Suprapubic skin (tissue), 4 donors: ENCODE measurements at places on chromosomes 11 and 22. TPM values are rescaled to one million over a fixed set of nuclear protein-coding genes. Genes with fewer than 3 reads are reported as not detected.
A peak's percentile ranks its signal among the peaks of the same experiment; 100 is the strongest.

Gene KCNJ5
- 0.26 TPM for total RNA-seq

Gene APOBEC3B
- total RNA-seq = not detected

Gene UBQLNL
- total RNA-seq = not detected

Gene PDE2A
- total RNA-seq = 5.4 TPM

Gene IL18
- total RNA-seq = 329 TPM

- peaks cover 34% of the 10 kb centered on the region for H3K4me1 ChIP-seq
- no peak overlapping the region for H3K27ac ChIP-seq
- no peak overlapping the region for H3K4me3 ChIP-seq
- no peaks in the 10 kb centered on the region for H3K36me3 ChIP-seq
- no peaks in the 10 kb centered on the region for H3K27me3 ChIP-seq
Measured at GRCh38 chr11:27084518-27084917, 43.9 kb downstream of the BBOX1 start.

DNA sequence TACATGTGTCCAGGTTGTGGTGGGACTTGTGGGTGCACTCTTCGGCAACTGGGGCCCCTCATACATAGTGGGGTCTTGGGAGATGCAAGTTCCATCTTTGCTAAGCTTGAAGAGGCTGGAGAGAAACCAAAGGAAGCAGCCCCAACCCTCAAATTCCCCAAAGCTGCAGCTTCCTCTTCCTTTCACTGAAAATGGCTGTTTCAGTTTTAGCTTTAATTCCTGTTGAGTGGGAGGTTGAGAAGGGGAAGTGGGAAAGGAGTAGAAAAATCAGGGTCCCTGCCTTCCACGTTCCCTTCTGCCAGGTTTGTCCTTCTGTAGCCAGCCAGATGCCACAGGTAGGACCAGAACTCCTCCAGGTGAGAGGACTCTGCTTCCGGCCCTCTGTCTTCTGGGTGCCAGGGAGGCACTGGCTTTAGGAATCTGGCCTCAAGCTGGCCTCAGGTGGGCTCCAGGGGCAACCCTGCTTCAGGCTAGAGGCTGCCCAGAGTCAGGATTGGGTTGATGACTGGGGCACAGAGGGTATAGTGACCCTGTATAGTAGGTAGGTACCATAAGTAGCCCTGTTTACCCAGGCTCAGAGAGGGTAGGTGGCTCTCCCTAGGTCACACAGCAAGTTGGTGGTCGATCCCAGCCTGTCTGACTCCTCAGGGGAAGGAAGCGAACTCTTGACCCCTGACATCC is 16.2 kb downstream of the P2RY6 start:
- no peak overlapping the region for H3K4me3 ChIP-seq
- H3K27ac ChIP-seq = peak overlapping the region; percentile 17
- no peaks in the 10 kb centered on the region for H3K36me3 ChIP-seq
- no peaks in the 10 kb centered on the region for H3K27me3 ChIP-seq
- no peak for DNase-seq

DNA sequence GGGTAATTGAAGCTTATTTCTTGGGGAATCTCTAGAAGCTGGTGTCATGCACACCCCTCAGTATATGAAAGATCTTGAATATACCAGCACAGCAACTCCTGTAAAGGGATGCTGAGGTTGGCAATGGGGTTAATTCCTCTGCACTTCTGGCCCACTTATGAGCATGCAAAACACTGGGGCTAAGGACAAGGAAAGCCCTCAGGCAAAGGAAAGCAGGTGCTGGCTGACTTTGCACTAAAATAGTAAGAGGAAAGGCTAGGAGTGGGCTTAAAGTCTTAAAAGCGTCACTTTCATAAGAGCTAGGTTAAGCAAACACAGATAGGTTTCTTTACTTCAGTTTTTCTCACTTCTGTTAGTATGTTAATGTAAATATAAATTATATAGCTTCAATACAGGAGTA is 572.6 kb upstream of the LUZP2 start:
- no peak for DNase-seq
- no peaks in the 10 kb centered on the region for H3K36me3 ChIP-seq
- H3K27me3 ChIP-seq = no peaks in the 10 kb centered on the region
- H3K4me3 ChIP-seq = no peak overlapping the region
- H3K27ac ChIP-seq = no peak overlapping the region
- no peaks in the 10 kb centered on the region for H3K4me1 ChIP-seq

DNA sequence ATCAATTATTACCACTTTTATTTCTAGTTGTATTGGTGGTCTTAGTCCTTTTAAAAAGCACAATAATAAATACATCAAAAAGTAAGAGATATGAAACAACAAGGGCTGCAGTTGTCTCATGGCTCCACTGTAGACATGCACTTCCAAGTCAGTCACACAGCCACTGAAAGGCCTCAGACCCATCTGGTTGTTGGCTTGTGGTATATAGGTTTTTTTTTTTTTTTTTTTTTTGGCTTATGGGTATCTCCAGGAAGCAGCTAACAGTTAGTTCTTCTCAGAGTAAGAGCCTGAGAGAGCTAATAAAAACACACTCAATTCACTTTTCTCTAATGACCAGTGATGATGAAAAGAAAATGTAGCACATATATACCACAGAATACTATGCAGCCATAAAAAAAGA is 6.0 kb upstream of the OR52E6 start:
- no peak overlapping the region for H3K27ac ChIP-seq
- no peaks in the 10 kb centered on the region for H3K27me3 ChIP-seq
- H3K36me3 ChIP-seq = no peaks in the 10 kb centered on the region
- H3K4me1 ChIP-seq = no peaks in the 10 kb centered on the region
- H3K4me3 ChIP-seq = no peak overlapping the region

- H3K36me3 ChIP-seq = peaks cover 16% of the 10 kb centered on the region
- DNase-seq = no peak
- no peak overlapping the region for H3K27ac ChIP-seq
- no peak overlapping the region for H3K4me3 ChIP-seq
Measured at GRCh38 chr22:49926916-49927315, 8.5 kb downstream of the CRELD2 start.

GRCh38 chr22:23772315-23772648 is 367 bp upstream of the MMP11 start:
- H3K4me3 ChIP-seq = peak overlapping the region; percentile 56
- H3K27ac ChIP-seq = no peak overlapping the region
- DNase-seq = no peak
- H3K36me3 ChIP-seq = no peaks in the 10 kb centered on the region
- H3K4me1 ChIP-seq = peaks cover 54% of the 10 kb centered on the region

- no peaks in the 10 kb centered on the region for H3K36me3 ChIP-seq
- no peak for DNase-seq
- no peaks in the 10 kb centered on the region for H3K27me3 ChIP-seq
- no peaks in the 10 kb centered on the region for H3K4me1 ChIP-seq
- H3K4me3 ChIP-seq = no peak overlapping the region
Measured at GRCh38 chr11:93444617-93445073, 98.5 kb downstream of the SMCO4 start.

DNA sequence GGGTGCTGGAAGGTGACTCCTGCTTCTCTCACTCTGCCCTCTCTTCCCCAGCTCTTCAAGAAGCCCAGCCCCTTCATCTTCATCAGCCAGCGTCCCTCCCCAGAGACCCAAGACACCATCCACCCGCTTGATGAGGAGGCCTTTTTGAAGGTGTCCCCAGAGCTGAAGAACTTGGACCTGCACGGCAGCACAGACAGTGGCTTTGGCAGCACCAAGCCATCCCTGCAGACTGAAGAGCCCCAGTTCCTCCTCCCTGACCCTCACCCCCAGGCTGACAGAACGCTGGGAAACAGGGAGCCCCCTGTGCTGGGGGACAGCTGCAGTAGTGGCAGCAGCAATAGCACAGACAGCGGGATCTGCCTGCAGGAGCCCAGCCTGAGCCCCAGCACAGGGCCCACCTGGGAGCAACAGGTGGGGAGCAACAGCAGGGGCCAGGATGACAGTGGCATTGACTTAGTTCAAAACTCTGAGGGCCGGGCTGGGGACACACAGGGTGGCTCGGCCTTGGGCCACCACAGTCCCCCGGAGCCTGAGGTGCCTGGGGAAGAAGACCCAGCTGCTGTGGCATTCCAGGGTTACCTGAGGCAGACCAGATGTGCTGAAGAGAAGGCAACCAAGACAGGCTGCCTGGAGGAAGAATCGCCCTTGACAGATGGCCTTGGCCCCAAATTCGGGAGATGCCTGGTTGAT is 12.6 kb downstream of the IL10RA start:
- DNase-seq = peak; percentile 58
- no peak overlapping the region for H3K4me3 ChIP-seq
- no peaks in the 10 kb centered on the region for H3K4me1 ChIP-seq

DNA sequence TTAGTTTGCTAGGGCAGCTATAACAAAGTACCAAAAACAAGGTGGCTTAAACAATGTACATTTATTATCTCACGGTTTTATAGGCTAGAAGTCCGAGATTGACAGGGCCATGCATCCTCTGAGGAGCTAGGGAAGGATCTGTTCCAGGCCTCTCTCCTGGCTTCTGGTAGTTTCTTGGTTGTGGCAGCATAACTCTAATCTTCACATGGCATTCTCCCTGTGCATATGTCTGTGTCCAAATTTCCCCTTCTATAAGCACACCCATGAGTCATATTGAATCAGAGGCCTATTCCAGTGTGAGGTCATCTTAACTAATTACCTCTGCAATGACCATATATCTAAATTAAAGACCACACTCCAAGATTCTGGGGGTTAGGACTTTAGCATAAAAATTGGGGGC is 31.3 kb upstream of the MMP13 start:
- H3K4me1 ChIP-seq = no peaks in the 10 kb centered on the region
- no peak overlapping the region for H3K27ac ChIP-seq
- no peak for DNase-seq
- no peak overlapping the region for H3K4me3 ChIP-seq

GRCh38 chr11:41789376-41789775 is 329.9 kb upstream of the LRRC4C start:
- no peak for DNase-seq
- H3K27ac ChIP-seq = no peak overlapping the region
- no peaks in the 10 kb centered on the region for H3K4me1 ChIP-seq

DNA sequence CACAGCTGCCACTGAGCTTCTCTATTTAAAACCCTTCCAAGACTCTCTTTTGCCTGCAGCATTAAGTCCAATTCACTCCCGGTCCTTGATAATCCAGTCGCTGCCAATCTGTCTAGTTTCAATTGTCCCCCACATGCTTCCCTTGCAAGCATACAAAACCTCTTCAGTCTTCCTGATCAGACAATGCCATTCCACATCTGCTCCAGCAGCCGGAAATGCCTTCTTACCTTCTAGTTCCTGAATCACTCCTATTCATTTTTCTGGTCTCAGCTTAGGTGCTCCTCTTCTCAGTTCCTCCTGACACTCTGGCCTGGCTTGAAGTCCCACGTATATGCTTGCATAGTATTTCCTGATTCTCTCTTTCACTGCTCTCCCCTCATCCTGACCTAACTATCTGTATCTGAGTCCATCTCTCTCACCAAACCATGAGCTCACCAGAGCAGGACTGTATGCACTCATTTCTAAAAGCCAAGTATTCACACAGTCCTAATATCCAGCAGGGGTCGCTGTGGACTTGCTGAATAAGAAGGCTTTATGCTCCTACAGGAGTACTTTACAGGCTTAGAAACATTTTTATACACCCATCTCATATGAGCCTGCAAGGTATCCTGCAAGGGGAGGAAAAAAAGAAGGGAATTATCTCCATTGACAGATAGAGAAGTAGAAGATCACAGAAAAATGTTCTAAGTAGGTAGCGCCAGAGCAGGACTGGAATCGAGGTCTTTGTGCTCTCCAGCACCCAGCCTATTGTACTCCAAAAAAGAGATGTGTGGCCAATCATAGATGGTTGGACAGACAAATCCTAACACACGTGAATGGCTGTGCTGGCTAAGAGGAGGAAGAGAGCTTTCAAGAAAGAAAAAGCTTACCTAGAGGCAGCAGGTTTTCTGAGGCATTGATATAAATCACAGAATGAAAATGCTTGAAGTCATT is 19.2 kb downstream of the XRRA1 start:
- peaks cover 31% of the 10 kb centered on the region for H3K36me3 ChIP-seq
- no peak overlapping the region for H3K27ac ChIP-seq
- no peaks in the 10 kb centered on the region for H3K27me3 ChIP-seq
- H3K4me1 ChIP-seq = no peaks in the 10 kb centered on the region
- no peak overlapping the region for H3K4me3 ChIP-seq

DNA sequence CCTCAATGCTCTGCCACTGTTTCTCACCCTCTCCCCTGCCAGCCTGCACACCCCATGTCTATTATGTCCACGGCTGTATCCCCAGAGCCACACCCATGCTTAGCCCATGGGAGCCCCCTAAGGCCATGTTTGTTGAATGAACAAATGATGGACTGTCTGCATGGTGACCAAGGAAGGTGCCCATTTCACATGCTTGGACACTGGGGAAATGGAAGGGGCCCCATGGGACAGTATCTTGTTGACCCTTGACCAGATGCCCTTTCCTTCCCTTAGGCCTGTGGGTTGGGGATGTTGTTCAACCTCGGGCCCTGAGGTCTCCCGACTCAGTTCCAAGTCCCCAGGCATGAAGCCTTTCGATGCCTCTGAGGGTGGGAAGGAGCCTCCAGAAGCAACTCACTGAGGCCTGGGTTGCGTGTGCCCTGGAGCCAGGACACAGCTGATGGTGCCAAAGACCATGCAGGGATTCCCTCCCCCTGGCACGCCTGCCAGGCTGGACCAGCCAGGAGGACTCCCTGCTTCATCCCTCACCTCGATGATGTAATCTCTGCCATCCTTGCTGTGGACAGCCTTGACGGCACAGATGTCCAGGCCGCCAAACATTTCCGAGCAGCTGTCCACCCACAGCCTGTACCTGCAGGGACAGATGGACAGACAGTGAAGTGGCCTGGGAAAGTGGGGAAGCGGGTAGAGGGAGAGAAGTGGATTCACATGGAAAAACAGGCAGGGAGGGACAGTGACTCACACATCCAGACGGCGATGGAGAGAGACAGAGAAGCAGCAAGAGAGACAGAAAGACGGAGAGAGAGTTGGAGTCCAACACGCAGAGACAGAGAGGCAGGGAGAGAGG is 58.9 kb downstream of the FBXO7 start:
- no peak overlapping the region for H3K4me3 ChIP-seq
- DNase-seq = no peak
- H3K27ac ChIP-seq = peak overlapping the region; percentile 77
- H3K27me3 ChIP-seq = no peaks in the 10 kb centered on the region
- no peaks in the 10 kb centered on the region for H3K36me3 ChIP-seq

DNA sequence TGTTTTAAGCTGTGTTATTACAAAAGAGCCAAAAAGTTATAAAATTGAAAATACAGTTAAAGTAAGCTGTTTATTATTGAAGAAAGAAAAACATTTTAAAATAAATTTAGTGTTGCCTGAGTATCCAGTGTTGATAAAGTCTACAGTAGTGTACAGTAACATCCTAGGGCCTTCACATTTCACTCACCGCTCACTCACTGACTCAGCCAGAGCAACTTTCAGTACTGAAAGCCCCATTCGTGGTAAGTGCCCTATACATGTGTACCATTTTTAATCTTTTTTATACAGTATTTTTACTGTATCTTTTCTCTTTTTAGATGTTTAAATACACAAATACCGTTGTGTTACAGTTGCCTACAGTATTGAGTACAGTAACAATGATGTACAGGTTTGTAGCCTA is 35.0 kb downstream of the POLD3 start:
- H3K27me3 ChIP-seq = no peaks in the 10 kb centered on the region
- no peak overlapping the region for H3K27ac ChIP-seq
- no peaks in the 10 kb centered on the region for H3K4me1 ChIP-seq
- peaks cover 18% of the 10 kb centered on the region for H3K36me3 ChIP-seq
- DNase-seq = no peak
